ENCODE measurements at places on chromosomes 6 and 20. TPM values are rescaled to one million over a fixed set of nuclear protein-coding genes. Genes with fewer than 3 reads are reported as not detected.

DNA sequence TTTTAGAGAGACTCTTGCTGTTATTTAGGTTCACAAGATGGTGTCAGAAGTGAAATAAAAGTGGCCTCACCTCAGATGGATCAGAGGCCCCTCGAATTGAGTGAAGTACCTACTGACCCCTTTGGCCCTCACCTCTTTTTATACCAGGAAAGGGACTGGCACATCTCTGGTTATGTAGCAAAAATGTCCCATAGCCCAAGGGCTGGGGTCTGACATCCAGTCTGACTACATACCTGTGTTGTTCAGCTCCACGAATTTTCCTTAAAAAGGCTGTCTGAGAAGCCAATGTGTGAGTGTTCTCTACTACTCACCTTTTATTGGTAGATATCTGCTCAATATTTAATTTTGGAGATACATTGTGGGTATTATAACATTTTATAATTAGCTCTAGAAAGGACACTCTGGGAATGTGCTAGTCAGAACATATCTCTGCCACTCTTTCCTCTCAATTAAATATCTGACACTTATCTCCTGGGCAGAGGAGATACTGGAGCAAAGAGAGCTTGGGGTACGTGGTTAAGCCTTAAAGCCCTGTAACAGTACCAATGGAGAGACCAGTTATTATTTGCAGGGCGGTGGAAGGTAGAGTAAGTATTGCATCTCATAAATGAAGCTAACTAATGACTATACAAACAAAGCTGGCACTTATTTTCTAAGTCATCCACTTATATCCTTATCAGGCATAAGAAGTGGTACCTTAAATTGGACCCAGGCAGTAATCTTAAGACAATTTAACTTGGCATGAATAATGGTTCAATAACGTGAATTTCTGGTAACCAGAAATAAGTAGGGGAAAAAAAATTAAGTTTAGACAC is 20.0 kb upstream of the IL22RA2 start:
- no peak for DNase-seq

GRCh38 chr20:4966826-4967751 is 34.2 kb downstream of the SLC23A2 start:
- DNase-seq, result no peak

GRCh38 chr6:129694036-129694435 is 15.9 kb downstream of the ARHGAP18 start:
- DNase-seq, result no peak

DNA sequence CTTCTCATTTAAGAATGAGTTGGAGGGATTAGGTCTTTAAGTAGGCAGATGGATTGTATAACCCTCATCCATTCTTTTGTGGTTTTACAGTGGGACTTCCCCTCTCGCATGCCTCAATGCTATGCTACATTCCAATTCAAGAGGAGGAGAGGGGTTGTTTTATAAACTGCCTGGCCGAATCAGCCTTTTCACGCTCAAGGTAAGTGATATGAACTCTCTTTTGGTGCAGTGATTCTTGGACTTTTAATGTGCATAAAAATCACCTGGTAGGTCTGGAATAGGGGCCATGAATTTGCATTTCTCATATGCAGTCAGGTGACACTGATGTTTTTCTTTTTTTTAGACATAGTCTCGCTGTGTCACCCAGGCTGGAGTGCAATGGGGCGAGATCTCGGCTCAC is 10.8 kb downstream of the ASXL1 start:
- DNase-seq, result no peak

- DNase-seq, result no peak
These were observed 220.0 kb upstream of the MYLIP start for GRCh38 chr6:15908871-15909270.

DNA sequence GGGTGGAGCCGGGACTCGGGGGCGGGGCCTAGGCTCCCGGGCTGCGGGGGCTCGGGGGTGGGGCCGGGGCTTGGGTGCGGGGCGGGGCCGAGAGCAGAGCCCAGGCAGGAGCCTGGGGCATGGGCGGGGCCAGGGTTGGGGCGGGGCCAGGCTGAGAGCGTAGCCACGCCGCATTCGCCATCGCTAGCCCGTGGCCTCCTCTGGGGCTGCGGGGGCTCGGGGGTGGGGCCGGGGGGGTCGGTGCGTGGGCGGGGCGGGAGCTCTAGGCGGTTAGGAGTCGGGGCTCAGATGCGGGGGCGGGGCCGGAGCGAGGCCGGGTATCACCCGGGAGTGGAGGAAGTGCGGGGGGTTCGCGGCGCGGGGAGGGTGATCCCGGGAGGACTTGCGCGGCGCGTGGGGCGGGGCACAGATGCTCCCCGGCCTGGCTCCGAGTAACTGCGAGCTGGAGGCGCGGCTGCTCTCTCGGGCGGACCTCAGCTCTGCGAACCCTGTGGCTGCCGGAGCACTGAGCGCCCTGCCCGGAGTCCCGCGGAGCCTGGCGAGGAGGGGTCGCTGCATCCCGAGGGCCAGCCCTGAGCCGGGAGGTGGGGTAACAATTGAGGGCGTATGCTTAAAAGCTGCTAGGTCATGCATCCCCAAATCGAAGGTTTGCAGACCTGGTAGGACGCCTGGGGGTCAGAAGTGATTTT is 434 bp upstream of the ECI2 start:
- peak; percentile 97 for DNase-seq

- DNase-seq, result no peak
These were observed 231.4 kb downstream of the GJA1 start for GRCh38 chr6:121666814-121667213.

- DNase-seq, result peak; percentile 33
These were observed 48.5 kb downstream of the PYGB start for GRCh38 chr20:25296094-25297093.

- DNase-seq, result no peak
These were observed 170.3 kb downstream of the TSHZ2 start for GRCh38 chr20:53142225-53143127.

DNA sequence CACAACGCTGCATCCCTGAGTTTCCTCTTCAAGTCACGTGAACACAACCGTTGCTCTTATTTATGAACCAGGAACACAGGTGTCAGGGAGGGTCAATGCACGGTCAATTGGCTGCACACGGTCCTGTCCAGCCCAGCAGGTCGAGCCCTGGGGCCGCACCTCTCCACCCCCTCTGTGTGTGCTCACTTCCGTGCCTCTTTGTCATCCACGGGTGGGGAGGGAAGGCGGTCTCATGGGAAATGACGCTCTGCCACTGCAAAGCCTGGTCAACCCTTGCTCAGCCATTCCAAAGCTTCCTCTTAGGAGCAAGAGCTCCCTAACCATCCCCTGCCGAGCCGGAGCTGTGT is 38.7 kb downstream of the DACT2 start:
- DNase-seq, result no peak

DNA sequence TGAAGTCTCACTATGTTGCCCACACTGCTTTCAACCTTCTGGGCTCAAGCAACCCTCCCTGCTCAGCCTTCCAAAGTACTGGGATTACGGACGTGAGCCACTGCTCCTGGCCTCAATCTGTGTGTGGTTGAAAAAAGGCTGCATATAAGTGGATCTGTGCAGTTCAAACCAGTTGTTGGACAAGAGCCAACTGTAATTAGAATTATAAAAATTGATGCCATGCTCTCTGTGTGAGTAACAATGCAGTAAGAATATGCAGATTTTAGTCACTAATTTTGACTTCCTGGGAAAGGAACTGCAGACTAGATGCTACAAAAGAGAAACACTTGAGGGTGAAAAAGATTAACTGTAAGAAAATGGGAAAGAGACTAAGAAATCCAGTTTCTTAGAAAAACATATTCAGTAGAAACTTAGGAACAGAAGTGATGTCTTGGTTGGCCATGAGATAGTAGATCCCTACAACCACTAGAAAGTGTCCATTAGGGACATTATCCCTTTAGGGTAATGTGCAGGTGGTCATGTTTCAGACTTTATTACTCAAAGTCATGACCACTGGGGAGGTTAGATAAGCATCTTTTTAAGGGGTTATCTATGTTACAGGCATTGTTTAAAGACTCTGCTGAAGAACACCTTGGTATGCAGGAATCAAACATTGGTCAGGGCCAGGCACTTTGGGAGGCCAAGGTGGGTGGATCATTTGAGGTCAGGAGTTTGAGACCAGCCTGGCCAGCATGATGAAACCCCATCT is 26.3 kb downstream of the ITCH start:
- DNase-seq, result no peak

GRCh38 chr20:46700481-46700880 is 9.0 kb upstream of the SLC2A10 start:
- DNase-seq, result no peak

- peak; percentile 17 for DNase-seq
These were observed 960 bp downstream of the ATP9A start for GRCh38 chr20:51766994-51767866.

GRCh38 chr6:158043586-158044524 is 62.2 kb downstream of the SYNJ2 start:
- no peak for DNase-seq

- DNase-seq, result no peak
These were observed 635.2 kb upstream of the IMPG1 start for GRCh38 chr6:76707630-76708029.

DNA sequence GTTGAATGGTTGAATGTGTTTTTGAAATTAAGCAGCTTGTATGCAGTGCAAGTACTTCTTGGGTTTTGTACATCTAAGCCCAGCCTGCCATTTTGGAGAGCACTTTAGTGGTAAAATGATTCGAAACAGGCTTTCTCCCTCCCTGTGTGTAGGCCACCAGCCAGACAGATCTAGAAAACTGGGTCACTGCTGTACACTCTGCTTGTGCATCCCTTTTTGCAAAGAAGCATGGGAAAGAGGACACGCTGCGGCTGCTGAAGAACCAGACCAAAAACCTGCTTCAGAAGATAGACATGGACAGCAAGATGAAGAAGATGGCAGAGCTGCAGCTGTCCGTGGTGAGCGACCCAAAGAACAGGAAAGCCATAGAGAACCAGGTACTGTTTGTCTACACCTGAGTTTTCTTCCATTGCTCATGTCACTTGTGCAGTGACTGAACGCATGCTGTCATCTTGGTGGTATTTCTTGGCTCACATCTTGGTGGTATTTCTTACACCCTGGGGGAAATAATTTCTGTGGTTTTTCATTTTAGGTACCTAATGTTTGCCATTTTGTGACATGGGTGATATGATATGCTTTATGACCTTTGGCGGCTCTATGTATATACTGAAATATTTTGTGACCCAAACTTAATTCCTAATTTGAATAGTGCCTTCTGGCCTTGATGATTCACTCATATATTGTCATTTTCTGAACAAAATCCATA is 115.7 kb upstream of the CLDN20 start:
- no peak for DNase-seq

DNA sequence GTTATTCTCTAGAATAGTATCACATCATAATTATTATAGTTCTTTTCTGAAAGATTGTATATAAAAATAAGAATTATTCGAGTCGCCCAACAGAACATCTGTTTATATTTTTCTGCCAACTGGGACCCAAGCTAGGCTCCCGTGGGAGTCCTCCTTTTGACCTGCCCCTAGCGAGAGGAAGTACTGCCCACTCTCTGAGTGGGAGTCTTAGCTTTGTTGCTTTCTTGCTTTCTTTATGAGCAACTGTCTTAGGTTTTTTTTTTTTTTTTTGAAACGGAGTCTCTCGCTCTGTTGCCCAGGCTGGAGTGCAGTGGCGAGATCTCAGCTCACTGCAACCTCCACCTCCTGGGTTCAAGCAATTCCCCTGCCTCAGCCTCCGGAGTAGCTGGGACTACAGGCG is 202.0 kb upstream of the ZNF184 start:
- no peak for DNase-seq

GRCh38 chr6:134636186-134636799 is 313.6 kb downstream of the ALDH8A1 start:
- no peak for DNase-seq

GRCh38 chr20:51469578-51470498 is 72.7 kb downstream of the NFATC2 start:
- no peak for DNase-seq

GRCh38 chr20:1894951-1895673 is at the start of gene SIRPA:
Gene SIRPA (plus strand): TSS chr20:1895407. CDS start chr20:1895448, 41 bp downstream.
- DNase-seq, result no peak

DNA sequence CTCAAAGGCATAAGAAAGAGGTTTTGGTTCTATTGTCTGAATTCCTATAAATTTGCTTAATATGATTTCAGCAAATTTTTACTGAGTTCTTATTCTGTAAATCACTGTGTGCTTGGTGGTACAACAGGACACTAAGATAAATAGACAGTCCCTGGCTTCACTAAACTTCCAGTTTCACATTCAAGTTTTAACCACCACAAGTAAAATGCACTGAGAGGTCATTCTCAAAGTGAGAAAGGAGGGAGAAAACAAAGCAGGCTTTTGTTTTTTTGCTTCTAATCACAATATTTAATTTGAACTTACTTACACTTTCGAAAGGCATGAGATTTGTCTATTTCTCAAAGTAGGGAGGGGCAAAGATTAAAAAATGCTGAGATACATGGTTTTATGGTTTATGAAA is 445.7 kb downstream of the CDC5L start:
- DNase-seq, result no peak

- no peak for DNase-seq
These were observed 66.0 kb downstream of the STK4 start for GRCh38 chr20:45032276-45032675.

- DNase-seq, result no peak
These were observed 34.8 kb downstream of the ELOVL2 start for GRCh38 chr6:11009353-11009752.

DNA sequence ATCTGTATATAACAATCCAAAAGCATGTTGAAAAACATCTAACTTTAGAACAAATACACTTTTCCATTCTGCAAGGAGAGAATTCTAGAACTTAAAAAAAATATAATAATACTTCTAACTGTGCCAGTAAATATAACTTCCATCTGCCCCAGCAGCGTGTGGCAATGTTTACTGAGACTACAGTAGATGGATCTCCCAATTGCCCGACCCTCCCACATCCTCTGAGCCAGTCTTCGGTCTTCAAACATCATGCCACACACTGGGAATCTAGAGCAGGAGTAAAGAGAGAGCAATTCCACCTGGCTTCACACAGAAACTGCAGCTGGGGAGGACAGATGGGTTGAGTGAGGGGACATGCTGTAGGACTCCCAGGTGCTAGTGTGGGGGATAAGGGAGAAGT is 121.3 kb upstream of the NHSL1 start:
- no peak for DNase-seq

GRCh38 chr6:126199466-126199865 is 140.4 kb upstream of the CENPW start:
- DNase-seq, result no peak

GRCh38 chr6:111456208-111456607 is 26.8 kb downstream of the REV3L start:
- no peak for DNase-seq

DNA sequence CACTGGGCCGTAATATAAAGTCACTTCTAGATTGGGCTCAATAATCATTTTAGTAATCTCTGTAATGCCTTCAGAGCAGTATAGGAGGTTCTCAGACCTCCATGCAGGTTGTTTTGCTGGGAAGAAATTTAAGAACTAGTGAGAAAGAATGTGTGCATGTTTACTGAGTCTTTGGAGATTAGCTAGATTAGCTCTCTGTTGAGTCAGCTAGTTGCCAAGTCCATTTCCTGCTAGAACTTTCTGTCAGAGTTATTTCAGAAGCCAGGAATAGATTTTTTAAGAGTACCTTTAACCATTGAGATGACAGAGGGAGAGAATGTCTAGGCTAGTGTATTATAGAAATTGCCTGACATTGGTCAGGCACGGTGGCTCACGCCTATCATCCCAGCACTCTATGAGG is 33.3 kb downstream of the ORC3 start:
- DNase-seq, result no peak

The COL11A2 gene
- total RNA-seq, result 0.69 TPM

The BPIFA1 gene
- not detected for total RNA-seq

The RBL1 gene
- 45.0 TPM for total RNA-seq

The ATRN gene
- 10.8 TPM for total RNA-seq

The CABLES2 gene
- 9.2 TPM for total RNA-seq

The NOTCH4 gene
- total RNA-seq, result 1.4 TPM

The MCCD1 gene
- total RNA-seq, result not detected
